ENCODE measurements at places on chromosomes 1 and 21.

DNA sequence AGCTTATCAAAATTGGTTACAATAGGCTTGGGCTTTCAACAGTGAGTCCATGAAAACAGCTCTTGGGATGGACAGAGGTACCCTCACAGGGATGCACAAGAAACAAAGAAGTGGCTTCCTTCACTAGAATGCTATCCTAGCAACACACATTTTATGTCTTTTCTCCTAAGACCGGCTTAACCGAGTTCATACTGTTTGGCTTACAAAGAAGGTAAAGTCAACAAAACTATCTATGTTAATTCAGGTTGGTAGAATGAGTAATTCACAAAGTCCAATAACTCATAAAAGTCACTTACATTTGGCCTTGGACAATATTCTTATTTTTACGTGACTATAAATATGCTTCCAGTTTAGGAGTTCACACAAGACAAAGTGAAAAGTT is 9.0 kb downstream of the ERG start:
- DNase-seq, result no peak

- no peak for DNase-seq
These were observed 42.8 kb downstream of the SMG7 start for GRCh38 chr1:183515002-183515689.

DNA sequence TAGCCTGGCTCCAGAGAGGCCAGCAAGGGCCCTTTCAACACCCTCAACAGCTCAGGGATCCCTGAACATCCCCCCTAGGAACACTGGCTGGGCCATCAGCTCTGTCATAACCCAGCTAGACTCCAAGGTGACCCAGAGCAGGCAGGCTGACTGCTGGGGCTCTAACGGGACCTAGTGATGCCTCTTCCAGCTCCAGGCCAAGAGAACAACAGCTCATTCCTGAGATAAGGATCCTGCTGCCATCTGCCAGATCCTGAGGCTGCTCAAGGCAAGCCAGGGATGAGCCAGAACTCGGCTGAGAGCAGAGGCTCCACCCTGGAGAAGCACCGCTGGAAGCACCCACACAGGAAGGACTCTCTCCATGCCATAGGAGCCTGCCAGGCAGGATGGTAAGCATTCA is 2.0 kb downstream of the VSIG8 start:
- no peak for DNase-seq

DNA sequence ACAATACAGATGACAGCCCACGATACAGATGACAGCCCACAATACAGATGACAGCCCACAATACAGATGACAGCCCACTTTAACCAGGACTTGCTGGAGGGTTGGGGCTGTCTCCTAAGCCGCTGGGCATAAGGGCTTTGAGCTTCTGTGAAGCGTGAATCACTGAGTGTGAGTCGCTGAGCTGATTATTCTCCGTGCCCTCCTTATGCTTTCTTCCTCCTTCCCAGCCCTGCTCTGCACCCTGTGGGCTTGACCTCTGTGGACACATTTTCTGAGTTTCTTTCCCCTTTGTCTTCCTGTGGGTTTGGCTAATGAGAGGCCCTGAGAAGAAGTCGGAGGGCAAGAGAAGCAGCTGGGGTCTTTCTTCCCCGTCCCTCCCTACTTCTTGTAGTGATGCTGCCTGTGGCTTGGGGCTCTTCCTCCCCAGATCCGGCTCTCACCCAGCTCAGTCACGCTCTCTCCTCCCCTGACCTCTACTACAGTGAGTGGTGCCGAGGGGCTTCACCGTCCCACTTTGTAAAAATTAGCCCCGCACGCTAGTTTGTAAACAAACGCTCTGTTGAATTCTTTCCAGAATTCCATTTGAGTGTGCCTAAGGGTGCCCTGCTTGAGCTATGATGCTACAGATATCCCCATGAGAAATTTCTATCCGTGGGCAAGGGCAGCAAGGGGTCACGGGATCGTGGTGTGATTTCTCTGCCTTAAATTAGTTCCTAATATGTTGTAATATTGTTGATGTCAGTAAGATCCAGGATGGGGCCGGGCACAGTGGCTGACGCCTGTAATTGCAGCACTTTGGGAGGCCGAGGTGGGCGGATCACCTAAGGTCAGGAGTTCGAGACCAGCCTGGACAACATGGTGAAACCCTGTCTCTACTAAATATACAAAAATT is 46.4 kb upstream of the SOD1 start:
- DNase-seq, result no peak

GRCh38 chr1:203437696-203438315 is 37.8 kb upstream of the PRELP start:
- no peak for DNase-seq

DNA sequence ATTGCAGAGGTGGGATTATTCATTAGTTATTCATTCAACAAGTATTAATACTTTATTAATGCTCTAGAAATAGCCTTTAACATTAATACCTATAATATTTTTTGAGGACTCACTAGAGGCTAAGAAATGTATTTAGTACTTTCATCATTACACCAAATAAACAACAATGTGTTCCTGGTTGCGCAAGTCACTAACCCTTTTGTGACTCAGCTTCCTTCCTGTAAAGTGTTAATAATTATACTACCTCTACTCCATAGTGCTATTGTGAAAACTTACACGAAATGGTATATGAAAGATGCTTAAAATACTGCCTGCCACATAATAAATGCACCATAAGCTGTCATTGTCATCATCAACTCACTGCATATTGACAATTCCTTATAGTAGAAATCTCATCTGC is 431.0 kb downstream of the DPYD start:
- DNase-seq, result no peak

DNA sequence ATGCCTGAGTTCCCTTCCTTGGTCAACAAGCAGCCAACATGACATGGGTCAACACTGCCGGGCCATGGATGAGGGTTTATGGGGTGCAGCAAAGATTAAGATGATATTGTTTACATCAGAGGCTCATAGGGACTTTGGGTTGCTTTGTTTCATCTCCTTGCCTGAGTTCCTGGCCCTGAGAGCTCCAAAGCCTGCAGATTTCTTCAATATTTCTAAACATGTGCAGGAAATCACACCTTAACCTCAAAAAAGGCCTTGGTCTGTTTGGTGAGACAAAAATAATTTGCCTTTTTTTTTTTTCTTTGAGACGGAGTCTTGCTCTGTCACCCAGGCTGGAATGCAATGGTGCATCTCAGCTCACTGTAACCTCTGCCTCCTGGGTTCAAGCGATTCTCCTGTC is 876 bp downstream of the SLAMF8 start:
- no peak for DNase-seq

GRCh38 chr1:104671684-104672353 is 922.1 kb downstream of the AMY1C start:
- no peak for DNase-seq

GRCh38 chr21:42461185-42461520 is 34.9 kb downstream of the RSPH1 start:
- DNase-seq, result no peak

- DNase-seq, result no peak
These were observed 86.9 kb upstream of the GORAB start for GRCh38 chr1:170445096-170445495.

Measured in cortex of kidney (tissue), 1 donor.